ENCODE measurements at places on chromosomes 6 and 20.
A peak's percentile ranks its signal among the peaks of the same experiment; 100 is the strongest.

DNA sequence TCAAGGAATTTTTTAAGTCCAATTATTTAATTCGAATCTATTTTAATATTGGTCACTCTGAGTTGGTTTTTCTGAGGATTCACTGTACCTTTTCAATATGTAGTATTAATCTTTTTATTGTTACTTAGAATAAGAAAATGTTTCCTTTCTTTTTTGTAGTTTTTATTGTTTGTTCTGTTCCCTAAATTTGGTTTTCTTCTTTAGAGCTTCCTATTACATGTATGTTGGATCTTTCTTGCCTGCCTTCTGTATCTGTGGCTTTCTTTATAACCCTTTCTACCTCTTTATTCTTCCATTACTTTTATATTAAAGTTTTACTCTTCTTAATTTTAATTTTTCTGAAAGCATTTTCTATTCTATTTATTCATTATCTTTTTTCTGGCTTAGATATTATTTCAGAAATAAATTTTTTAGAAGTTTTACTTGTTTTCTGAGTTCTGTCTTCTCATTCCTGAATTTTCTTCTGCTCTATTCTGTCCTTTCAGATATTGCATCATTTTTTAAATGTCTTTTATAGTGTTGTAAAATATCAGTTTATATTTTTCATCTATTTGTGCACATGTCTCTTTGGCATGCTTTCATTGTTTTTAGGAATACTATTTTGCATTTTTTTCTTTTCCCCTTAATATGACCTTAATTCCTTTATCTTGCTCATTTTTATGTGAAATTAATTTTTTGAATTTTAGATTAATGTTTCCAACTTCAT is 33.6 kb upstream of the UST start:
- DNase-seq, result no peak

DNA sequence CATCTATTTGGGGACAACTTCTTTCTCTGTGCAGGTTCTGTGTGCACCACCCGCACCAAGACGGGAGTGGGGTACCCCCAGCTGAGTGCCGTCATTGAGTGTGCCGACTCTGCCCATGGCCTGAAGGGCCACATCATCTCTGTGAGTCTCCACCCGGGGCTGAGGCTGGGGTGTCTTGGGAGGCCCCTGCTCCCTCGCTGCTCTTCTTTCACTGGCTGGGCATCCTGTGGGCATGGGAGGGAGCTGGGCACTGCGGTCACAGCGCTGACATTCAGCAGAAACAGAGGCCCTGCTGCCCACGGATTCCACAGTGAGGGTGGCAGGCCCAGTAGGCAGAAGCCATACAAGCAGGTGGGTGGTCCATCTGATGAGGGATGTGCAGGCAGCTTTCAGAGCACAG is 40.4 kb downstream of the GMPR start:
- DNase-seq, result no peak

DNA sequence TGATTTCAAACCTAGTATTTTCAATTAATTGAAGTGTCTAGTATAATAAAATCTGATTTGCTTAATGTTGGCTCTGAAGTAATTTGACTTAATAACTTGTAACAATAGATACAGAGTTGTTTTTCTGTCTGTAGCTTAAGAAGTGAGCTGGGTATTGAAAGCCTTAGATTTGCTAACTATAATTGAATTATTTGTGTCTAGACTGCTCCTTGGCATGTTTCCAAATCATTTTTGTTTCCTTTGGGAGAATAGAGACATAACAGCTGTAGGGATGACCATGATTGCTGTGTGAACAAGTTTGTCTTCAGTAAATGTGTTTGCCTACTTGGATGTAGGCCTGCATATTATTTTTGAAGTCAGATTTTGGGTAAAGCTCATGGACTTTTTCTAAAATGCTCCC is 115.4 kb downstream of the SCAF8 start:
- no peak for DNase-seq

GRCh38 chr6:23228439-23229024 is 659.2 kb downstream of the HDGFL1 start:
- no peak for DNase-seq

DNA sequence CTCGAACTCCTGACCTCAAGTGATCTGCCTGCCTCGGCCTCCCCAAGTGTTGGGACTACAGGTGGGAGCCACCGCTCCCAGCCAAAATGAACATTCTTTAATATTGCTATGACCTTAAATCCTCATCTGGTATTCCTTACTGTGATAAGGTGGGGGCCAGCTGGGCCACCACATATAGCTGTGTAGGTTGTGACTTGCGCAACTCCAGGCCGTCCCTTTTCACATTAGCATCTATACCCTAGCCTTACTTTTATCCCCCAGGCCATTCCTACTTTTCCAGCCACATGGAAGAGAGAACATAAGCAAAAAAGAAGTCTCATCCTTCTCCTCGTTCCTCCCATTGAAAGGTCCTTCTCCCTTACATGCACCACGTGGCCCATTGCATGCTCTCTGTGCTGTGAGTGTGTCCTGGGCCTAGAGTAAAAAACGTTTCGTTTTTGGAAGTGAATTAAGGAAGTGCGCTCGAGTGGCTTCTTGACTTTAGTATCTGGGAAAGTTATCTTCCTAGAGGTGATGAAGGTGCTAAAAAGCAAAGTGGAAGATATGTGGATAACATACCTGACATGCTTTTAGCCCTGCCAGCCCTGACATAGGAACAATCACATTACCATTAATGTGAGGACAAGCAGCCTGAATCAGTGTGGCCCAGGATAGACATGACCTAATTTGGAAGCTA is 56.8 kb upstream of the KIF13A start:
- DNase-seq, result no peak

DNA sequence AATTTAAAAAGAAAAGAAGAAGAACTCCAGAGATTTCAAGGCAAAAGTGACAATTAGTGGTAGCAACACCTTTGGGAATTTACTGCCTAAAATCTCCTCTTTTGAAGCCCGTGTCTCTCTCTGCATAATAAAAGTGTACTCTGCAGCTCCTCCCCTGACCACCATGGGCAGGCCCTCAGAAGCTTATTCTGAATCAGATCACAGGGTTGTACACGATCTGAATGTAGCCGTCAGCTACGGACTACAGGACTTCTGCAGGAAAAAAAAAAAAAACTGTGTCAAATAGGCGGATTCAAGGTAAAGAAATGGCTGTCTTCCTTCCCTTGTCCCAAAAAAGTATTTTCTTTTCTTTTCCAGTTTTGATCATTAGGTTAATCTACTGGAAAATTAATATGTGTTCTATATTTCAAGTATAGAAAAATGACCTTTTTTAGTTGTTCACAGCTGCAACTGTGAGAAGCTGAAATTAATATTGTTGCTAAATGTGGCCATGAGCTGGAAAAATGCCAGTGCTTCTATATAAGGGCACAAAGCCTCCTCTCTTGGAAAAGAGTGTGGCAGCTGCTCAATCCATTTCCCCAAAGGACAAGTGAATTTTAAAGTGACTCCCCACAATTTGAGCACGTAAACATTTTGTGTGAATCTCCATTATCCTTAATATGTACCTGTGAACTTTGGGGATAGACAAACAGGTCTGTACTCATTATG is 397.4 kb downstream of the C6orf118 start:
- DNase-seq, result no peak

DNA sequence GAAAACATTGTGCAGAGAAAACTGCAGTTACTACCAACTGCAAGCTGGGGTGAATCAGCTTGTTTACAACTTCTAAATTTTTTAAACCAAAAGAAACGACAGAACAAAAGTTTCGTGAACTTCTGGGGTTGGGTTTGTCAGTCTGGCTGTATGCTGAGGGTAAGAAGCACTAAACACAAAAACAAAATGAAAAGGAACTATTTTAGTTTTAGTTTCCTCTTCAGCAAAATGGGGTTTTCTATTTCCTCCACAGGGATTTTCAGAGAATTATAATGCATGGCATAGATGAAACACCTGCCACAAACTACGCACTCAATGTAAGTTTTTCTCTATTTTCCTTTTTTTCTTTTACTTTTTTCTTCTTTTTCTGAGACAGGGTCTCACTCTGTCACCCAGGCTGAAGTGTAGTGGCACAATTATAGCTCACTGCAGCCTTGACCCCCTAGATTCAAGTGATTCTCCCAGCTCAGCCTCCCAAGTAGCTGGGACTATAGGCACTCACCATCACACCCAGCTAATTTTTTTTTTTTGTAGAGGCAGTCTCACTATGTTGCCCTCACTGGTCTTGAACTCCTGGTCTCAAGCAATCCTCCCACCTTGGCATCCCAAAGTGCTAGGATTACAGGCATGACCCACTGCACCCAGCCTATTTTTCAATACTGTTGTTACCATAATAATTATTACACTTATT is 40.6 kb downstream of the CGA start:
- DNase-seq, result no peak

DNA sequence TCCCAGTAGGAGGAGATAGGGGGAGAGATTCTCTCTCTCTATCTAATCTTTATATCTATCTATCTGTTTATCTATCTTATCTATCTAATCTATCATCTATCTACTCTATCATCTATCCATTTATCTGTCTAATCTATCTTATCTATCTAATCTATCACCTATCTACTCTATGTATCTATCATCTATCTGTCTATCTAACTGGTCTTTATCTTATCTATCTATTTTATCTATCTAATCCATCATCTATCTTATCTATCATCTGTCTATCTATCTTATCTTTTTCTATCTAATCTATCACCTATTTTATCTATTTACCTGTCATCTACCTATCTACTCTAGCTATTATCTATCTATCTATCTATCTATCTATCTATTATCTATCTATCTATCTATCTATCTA is 109.4 kb downstream of the FNDC1 start:
- no peak for DNase-seq

DNA sequence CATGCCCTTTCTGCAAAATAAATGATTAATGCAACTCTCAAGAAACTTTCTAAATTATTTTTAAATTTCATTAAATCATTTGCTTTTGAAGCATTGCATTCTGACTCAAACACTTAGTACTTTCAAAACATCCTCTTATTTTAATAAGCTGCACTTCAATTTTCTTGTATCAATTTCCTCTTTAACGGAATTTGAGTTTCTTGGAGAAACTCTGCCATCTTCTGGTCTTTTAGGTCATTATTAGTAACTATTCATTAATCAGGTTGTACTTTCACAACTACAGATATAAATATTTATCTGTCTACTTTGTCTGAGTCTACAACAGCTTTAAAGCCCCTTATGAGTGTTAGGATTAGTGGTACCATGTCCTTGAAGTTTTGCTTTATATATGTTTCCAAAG is 30.2 kb downstream of the TMX4 start:
- DNase-seq, result no peak

DNA sequence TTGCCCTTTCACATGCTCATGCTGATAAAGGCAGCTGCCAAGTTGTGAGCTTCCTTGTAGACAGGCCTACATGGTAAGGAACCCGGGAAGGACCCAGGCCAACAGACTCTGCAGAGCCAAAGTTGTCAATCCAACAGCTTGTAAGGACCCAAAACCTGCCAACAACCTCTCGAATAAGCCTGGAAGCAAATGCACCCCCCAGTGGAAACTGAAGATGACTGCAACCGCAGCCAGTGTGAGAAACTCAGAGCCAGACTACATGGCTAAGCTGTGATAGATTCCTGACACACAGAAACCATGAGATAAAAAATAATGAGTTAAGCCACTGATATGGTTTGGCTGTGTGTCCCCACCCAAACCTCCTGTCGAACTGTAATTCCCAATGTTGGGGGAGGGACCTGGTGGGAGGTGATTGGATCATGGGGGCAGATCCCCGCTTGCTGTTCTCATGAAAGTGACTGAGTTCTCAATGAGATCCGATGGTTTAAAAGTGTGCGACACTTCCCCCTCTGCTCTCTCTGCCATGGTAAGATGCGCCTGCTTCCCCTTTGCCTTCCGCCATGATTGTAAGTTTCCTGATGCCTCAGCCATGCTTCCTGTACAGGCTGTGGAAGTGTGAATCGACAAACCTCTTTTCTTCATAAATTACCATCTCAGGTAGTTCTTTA is 18.8 kb upstream of the CLPSL2 start:
- no peak for DNase-seq

GRCh38 chr6:5610640-5611039 is 349.3 kb downstream of the FARS2 start:
- no peak for DNase-seq

DNA sequence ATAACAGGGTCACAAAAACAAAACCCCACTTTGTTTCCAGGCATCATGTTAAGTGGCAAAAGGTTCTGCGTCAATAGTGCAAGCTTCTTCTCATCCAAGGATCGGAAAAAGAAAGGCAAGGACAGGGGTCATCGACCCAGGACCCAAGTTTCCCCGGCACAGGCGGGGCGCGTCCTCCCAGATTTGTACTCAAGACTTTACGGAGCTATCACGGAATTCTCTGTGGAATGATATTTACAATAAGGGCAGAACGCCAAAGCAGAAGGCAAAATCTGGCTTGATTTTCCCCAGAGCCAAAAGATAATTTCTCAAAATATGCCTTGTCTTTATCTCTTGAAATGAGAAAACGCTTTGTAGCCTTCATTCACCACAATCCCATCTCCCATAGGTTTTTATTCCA is 25.5 kb downstream of the PDE10A start:
- DNase-seq, result no peak

DNA sequence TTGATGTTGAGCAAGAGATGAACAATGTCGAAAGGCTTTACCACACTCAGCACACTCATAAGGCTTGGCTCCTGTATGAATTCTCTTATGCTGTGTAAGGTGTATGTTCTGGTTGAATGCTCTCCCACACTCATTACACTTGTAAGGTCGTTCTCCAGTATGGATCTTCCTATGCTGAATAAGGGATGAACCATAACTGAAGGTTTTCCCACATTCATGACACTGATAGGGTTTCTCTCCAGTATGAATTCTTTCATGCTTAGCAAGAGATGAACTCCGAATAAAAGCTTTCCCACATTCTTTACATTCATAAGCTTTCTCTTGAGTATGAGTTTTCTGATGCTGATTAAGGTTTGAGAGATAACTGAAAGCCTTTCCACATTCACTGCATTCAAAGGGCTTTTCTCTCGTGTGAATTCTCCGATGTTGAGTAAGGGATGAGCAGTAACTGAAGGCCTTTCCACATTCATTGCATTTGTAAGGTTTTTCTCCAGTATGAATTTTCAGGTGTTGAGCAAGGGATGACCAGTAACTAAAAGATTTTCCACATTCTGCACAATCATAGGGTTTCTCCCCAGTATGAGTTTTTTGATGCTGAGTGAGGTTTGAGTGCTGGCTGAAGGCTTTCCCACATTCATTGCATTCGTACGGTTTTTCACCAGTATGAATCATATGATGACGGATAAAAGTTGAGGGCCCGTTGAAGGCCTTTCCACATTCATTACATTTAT is 21.1 kb downstream of the ZNF184 start:
- DNase-seq, result no peak

DNA sequence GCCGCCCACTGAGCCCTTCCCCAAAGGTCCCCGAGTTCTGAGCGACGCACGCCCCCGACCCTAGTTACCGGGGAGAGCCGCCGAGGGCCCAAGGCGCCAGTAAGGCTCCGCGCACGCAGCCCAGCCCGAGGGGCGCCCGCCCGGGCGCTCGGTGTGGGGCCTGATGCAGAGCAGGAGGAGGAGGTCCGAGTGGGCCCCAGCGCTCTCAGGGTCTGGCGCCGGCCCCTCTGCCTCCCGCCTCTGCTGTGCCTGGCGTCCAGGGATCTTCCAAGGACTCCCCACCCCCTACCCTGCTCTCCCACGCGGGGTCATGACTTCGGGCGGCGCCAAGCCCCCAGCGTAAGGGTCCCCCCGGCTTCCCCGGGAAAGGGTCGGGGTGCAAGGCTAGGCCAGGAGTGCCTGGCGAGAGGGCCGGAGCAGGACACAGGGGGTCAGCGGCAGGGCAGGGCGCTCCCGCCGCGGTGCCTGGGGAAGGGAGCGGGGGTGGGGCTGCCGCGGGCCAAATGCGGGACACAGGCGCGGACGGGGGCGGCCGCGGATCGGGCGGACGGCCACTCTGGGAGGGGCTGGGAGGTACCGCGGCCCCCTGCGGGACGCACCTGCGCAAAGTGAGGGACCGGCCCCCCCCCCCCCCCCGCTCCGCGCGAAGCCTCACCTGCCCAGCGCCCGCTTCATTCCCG is 637 bp downstream of the ABHD12 start:
- DNase-seq, result peak; percentile 56

Data from Right ventricle myocardium superior (tissue), 1 donor.